CD8-positive, alpha-beta T cell (primary cell): ENCODE measurements at places on chromosomes 1 and 21. TPM values are rescaled to one million over a fixed set of nuclear protein-coding genes. Genes with fewer than 3 reads are reported as not detected.

The NT5C1A gene
- total RNA-seq: 0.31 TPM

The CD48 gene
- 397 TPM for total RNA-seq

The ANKRD34A gene
- 0.62 TPM for total RNA-seq

The C1orf50 gene
- total RNA-seq: 20.3 TPM

The B3GALT6 gene
- total RNA-seq: 5.6 TPM

The LIX1L gene
- total RNA-seq: 16.4 TPM

The KLF17 gene
- total RNA-seq: not detected

The CRYAA gene
- total RNA-seq: not detected

DNA sequence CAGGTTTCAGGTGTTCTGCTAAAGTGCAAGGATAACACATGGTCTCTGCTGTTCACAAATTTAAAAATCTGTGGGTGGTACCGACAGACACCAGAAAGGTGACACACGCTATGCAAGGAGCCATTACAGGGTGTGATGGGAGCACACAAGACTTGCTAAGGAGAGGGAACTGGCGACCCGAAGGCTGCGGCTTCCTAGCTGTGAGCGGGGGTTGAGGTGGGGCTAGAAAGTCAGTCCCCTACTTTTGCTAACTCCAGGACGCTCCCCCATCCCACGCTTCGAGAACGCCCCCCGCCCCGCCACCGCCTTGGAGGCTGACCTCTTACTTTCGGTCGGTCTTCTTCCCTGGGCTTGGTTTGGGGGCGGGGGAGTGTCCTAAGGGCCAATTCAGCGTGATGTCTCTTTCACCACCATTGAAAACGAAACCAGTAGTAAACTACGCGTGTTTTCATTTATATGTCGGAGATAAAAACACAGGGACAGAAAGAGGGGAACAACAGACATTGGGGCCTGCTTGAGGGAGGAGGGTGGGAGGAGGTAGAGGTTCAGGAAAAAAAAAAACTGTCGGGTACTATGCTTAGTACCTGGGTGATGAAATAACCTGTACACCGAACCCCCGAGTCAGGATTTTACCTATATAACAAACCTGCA lies 1.1 kb downstream of the CKS1B start:
- peak; percentile 41 for DNase-seq

- DNase-seq: no peak
Observed at GRCh38 chr1:91777630-91778300, 108.2 kb downstream of the TGFBR3 start.

- peak; percentile 31 for DNase-seq
Observed at GRCh38 chr1:20403423-20404145, 82.4 kb downstream of the CAMK2N1 start.

- DNase-seq: no peak
Observed at GRCh38 chr1:236159704-236160539, 17.6 kb downstream of the GPR137B start.

- no peak for DNase-seq
Observed at GRCh38 chr1:119910618-119911017, 14.3 kb upstream of the ADAM30 start.

- DNase-seq: no peak
Observed at GRCh38 chr1:72434070-72434469, 151.7 kb upstream of the NEGR1 start.

- no peak for DNase-seq
Observed at GRCh38 chr1:8155528-8156186, 129.5 kb upstream of the ERRFI1 start.

DNA sequence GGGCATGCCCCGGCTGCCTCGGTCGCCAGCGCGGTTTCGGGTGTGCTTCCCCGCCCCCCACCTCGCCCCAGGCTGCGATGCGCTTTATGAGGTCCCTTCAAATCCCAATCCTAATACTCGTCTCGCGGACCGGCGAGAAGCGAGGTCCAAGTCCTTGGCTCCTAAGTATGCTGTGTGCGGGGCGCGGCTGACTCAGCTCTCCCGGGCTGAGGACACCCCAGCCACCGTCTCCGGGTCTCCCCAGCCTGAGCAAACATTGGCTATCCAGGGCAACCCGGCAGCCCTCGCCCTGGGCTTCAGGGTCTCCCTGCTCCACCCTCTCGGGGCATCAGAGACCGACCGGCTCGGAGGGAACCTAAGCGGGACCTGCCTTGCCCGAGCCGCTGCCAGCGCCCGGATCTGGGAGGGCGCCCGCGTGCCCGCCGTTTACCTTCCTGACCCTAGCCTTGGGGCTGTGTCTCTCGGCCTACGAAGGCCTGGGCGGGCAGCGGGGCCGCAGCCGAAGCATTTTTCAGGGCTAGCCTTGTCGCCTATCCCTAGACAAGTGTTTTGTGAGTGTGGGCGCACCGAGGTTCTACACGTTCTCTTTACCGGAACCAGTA lies 1.2 kb downstream of the ITPKB start:
- DNase-seq: peak; percentile 24

GRCh38 chr21:41445465-41445862 lies 19.4 kb downstream of the MX1 start:
- no peak for DNase-seq

GRCh38 chr1:204150702-204151551 lies 917 bp downstream of the ETNK2 start:
- DNase-seq: no peak

- no peak for DNase-seq
Observed at GRCh38 chr21:42190486-42190863, 28.5 kb upstream of the ABCG1 start.

- no peak for DNase-seq
Observed at GRCh38 chr1:229757226-229757625, 131.2 kb downstream of the URB2 start.

- DNase-seq: no peak
Observed at GRCh38 chr1:105172788-105173187, 1423.1 kb downstream of the AMY1C start.

- DNase-seq: no peak
Observed at GRCh38 chr1:51331206-51332100, 1.1 kb upstream of the TTC39A start.

GRCh38 chr1:206887701-206888100 lies 9.5 kb upstream of the IL24 start:
- DNase-seq: no peak

- no peak for DNase-seq
Observed at GRCh38 chr21:33080376-33080775, 10.4 kb downstream of the OLIG1 start.

DNA sequence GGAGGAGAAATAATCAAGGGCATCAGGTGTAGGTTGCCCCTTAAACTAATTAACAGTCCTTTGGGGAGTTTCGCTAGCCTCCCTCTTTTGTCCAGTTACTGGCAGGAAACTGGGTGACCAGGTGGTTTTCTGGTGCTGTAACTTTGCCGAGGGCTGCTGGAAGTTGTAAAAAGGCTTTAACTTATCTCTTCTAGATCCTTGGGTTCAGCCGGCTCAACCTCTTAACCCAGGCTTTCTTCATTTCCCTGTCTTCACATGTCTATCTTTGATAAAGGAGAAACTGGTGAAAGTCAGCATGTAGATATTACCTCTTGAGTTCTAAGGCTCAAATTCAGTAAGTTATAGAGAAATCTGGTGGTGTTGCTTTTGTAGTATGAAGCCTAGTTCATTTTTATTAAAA lies 289.7 kb upstream of the NRIP1 start:
- DNase-seq: no peak

DNA sequence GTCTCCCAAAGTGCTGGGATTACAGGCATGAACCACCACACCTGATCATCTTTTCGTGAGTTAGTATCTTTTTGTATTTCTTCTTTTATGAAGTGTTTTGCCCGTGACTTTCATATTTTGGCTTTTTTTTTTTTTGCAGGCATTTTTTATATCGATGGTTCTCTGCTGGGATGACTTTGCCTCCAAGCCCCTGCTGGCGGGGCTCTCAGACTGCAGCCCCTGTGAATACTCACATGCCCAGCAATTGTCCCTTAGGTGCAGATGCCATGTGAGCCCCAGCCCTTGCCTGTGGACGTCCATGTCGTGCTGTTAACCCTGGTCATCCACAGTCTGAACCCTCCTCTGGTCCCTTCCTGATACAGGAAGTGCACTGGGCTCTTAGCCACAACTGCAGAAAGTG lies 21.7 kb downstream of the CRYAA start:
- DNase-seq: no peak

DNA sequence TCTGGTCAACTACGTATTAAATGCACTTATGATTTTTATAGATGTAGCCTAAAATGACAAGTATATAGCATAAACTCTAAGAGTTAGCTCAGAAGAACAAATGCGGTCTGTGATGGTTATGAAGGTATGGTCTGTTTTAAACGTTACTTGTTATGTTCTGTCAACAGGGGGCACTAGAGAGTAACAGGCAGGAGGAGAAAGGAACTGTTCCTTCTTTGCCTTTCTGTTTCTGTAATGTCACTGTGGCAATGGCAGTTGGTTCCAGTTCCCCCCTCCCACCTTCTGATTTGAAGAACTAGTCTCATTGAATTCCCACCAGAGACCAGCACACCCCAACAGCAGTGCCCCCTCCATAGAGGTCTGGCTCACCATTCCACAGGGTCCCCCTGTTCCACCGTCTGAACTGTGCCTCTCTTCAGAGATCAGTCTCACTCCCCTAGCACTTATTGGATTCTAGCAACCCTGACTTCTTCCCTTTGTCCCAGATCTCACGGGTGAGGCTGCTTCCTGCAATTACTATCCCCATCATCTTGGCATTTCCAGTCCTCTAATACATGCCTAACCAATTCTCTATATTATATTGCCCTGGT lies 14.0 kb downstream of the KRTAP24-1 start:
- DNase-seq: no peak

DNA sequence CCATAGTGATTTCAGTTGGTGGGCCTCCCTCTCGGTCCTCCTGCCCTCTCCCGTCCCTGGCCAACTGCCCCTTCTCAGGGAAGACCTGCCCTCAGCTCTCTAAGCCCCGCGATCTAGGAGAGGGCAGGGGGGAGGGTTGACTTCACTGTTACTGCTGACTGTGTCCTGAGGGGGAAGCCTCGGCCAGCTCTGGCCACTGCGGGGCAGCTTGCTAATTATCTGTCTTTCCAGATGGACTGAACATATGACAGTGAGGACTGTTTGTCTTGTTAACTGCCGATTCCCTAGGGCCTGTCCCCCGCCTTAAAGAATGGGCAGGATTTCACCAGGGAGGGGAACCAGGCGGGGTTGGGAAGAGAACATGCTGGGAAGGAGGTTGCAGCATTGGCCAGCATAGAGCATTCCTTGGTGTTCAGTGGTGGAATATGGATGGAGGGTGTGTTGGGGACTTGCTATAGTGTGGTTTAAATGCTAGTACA lies 22.9 kb downstream of the NIPAL3 start:
- DNase-seq: no peak

- DNase-seq: no peak
Observed at GRCh38 chr1:31869449-31869848, 53.6 kb upstream of the SPOCD1 start.
